Stimulated activated CD4-positive, alpha-beta T cell treated with anti-CD3 and anti-CD28 coated beads, TNF-alpha, amount 100 ng/mL, for 48 hours (primary cell): ENCODE measurements at places on chromosomes 6 and 20.

DNA sequence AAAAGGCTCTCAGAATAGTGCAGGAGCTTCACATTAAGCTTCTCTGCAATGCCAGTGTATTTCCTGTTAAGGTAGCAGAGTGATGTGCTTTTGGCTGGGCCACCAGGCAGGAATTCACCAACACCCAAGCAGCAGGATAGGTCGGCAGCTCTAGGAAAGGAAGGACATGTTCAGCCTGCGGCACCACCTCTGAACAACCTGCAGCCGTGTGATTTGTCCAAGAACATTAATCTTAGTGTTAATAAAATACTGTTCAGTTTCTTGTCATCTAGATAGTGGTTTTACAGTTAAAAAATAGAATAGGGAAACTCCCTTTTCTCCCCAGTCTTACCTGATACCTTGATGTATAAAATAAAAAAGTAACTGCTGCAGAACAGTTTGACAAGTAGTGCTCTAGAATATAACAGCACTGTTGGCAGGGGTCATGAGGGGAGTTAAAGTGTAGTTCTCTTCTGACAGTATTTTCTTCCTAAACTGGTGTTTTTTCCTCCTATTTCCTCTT, 18.8 kb downstream of the ZNF292 start:
- no peak for DNase-seq

DNA sequence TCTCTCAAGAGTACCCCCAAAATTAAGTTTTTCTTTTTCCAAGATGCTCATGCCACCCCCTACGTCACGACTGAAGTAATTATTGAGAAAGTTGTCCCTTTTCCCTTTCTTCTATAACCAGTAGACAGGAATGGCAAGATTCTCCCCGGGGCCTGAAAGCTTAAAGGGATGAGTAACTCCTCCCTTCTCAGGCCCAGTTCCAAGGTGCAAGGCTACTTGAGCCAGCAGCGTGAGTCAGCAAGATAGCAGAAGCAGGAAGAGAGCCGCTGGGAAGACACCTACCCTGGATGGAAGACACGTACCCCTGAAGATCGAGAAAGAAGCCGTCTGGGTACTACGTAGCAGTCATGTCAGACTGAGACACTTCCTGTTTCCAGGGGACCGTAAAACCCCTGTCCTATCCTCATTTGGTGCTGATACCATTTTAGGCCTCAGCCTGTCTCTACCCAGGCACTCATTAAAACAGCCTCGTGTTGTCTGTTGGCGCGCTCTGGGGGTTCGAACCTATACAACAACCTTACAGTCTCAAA, 241.0 kb downstream of the ADGRG6 start:
- DNase-seq: no peak

GRCh38 chr6:4281341-4282293, 146.2 kb upstream of the ECI2 start:
- peak; percentile 6 for DNase-seq

DNA sequence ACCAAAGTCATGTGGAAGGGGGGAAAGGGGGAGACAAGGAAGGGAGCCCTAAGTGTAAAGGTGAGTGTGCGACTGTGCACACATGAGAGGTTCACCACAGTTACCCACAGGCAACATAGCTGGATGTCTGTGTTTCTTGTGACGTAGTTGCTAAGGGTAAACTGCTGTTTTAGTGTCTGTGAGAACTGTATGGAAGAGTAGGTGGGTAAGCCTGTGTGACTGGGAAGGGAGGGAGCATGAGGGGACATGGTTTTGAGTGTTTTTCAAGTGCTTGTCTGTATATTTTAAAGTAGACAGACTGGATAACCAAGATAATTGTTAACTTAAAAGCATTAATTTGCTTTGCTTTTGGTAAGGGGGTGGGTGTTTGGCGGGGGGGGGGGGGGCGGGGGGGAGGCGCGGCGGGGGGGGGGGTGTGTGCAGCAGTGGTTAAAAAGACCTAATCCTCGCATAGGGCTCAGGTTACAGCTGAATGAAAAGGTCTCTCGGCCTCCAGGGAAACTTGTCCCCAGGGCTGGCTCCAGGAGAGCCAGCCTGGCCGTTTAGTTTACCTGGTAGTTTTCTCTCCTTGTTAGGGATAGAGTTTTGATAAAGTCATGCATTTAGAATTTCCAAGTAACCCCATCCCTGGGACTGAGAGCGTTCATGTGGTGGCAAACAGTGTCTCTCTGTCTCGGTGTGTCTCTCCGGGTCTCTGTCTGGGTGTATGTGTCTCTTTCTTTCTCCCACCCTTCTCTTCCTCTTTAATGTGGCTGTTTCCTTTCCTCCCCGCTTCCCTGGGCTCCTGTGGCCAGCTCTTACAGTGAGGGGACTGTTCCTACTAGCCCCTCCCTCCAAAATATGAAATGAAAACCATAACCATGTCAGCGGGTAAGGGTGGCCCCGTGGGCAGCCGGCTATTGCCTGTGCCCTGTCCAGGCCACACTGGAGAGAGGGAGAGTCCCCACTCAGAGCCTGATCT, 3.4 kb downstream of the SCUBE3 start:
- no peak for DNase-seq

- DNase-seq: no peak
Measured at GRCh38 chr6:25623065-25623464, 28.9 kb upstream of the SCGN start.

- DNase-seq: no peak
Measured at GRCh38 chr6:17624396-17624795, 24.3 kb downstream of the FAM8A1 start.

GRCh38 chr20:52457826-52458225, 266.2 kb upstream of the ZFP64 start:
- DNase-seq: no peak

GRCh38 chr6:29834564-29835436, 7.2 kb downstream of the HLA-G start:
- DNase-seq: peak; percentile 19

DNA sequence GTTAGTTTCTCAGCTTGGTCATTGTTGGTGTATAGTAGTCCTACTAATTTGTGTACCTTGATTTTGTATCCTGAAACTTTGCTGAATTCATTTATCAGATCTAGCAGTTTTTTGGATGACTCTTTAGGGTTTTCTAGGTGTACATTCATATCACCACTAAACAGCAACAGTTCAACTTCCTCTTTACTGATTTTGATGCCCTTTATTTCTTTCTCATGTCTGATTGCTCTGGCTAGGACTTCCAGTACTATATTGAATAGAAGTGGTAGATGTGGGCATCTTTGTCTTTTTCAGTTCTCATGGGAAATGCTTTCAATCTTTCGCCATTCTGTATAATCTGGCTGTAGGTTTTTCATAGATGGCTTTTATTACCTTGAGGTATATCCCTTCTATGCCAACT, 61.3 kb upstream of the HEY2 start:
- no peak for DNase-seq

DNA sequence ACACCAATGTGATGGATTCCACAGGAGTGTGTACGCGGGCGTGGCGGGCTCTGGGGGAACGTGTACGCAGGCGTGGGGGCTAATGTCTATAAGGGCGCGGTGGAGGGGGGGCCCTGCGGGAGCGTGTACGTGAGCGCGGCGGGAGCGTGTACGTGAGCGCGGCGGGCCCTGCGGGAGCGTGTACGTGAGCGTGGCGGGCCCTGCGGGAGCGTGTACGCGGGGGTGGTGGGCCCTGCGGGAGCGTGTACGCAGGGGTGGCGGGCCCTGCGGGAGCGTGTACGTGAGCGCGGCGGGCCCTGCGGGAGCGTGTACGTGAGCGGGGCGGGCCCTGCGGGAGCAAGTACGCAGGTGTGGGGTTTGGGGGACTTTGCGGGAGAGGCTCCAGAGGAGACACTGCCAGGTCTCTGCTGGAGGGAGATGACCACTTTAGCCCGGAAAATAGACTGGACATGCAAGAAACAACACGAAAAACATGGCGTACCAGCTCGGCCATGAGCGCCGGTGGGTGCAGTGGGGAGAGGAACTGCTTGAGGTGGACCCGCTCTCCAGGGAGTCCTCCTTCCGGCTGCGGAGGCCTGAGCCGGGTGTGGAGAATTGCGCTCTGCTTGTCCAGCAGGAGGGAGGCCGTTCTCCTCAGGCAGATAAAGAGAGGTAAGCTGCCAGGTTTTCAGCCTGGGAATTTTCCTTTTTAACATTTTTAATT, 27.8 kb upstream of the SMOC2 start:
- no peak for DNase-seq

- no peak for DNase-seq
Measured at GRCh38 chr20:34527016-34527415, 10.8 kb downstream of the DYNLRB1 start.

GRCh38 chr20:32437391-32438074, 79.4 kb downstream of the ASXL1 start:
- DNase-seq: no peak

DNA sequence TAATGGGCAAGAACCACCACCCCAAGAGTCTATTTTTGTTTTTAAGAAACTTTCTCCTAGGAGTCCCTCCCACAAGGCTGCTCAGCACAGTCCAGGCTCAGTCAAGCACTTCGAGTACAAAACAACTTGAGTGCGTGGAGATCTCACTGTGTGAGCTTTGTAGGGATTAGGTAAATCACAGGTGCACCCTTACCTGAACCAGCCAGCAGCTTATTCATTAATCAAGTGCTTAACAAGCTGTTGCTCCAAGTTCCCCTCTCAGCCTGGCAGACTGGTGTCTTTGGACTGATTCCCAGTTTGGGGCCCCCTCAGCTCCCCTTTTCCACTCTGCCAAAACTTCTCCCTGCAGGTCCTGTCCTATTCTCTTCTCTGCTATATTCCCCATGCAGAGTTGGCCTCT, 133.1 kb downstream of the LY86 start:
- no peak for DNase-seq

DNA sequence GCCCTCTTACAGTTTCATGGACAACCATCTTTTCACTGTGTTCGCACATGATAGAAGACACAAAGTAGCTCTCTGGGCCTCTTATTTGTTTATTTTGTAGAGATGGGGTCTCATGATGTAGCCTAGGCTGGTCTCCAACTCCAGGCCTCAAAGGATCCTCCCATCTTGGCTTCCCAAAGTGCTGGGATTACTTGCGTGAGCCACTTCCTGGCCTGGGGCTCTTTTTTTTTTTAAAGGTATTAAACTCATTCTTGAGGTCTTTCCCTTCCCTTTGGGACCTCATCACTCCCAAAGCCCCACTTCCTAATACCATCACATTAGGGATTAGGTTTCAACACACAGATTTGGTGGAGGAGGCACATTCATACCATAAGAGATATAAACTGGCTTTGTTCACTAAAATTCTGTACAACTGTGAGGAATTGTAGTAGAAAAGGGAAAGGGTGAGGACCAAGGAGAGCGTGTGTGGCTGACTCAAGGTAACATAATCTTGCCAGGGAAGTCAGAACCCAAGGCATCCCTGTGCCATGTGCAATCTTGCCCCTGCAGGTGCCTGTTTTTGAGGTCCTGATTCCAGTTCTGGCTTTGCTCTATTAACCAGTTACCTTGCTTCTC, 45.5 kb downstream of the EIF2S2 start:
- DNase-seq: no peak

- no peak for DNase-seq
Measured at GRCh38 chr6:119442776-119443184, 93.2 kb upstream of the MAN1A1 start.

DNA sequence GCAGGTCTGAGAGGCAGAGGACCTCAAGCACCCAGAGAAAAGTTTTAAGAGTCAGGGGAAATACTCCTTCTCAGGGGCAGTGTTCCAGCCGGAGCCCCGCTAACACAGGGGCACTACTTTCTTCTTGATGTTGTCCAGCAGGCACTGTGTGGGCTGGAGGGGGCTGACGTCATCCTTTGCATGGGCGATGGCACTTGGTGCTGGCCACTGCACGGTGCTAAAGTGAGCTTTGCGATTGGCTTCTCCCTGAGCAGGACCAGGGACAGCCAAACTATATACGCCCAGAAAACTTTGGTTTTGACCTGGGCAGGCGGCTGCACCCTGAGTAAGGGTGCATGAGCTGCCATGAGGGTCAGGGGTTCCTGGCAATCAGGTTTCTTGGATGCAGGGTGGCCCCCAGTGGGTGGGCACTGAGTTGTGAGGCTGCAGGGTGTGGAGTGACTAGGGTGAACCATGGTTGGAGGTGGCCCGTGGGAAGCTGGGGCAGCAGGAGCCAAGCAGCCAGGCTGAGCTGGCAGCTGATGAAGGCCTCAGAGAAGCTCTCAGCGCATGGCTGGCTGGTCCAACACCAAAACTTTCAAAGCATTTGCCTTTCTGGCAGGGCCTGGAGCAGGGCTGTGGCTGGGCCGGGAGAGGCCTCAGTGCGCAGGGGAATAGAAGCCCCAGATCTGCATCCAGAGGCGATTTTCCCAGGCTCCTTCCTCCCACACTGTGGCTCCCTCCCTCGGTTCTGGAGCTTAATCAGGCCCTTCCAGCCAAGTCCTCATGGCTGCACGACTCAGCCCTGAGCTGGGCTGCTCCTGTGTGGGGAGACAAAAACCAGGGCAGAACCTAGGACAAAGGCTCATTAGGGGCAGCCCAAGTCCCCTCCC, 18.3 kb downstream of the MRPS18A start:
- no peak for DNase-seq

- no peak for DNase-seq
Measured at GRCh38 chr6:157328108-157328692, 4.9 kb upstream of the TMEM242 start.

DNA sequence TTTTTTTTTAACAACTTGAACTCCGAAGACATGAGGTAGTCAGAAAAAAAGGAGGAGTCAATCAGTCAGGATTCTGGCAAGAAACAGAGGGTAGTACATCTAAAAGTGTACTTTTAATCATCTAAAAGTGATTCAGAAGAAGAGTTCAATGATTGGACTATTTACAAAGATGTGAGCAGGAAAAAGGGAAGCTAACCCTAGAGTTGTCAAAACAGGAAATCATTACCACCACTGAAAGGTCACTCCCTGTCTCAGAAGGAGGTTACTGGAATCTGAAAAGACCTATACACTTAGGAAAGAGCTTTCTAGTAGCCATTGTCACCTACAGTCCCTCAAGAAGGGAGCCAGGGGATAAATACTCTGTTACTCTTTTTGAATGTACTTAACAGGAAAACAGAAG, 16.7 kb upstream of the LMBRD1 start:
- no peak for DNase-seq

GRCh38 chr6:42341771-42342553, 109.8 kb downstream of the TRERF1 start:
- DNase-seq: no peak
